Testis (tissue), 5 donors: ENCODE measurements at places on chromosomes 1 and 21.

DNA sequence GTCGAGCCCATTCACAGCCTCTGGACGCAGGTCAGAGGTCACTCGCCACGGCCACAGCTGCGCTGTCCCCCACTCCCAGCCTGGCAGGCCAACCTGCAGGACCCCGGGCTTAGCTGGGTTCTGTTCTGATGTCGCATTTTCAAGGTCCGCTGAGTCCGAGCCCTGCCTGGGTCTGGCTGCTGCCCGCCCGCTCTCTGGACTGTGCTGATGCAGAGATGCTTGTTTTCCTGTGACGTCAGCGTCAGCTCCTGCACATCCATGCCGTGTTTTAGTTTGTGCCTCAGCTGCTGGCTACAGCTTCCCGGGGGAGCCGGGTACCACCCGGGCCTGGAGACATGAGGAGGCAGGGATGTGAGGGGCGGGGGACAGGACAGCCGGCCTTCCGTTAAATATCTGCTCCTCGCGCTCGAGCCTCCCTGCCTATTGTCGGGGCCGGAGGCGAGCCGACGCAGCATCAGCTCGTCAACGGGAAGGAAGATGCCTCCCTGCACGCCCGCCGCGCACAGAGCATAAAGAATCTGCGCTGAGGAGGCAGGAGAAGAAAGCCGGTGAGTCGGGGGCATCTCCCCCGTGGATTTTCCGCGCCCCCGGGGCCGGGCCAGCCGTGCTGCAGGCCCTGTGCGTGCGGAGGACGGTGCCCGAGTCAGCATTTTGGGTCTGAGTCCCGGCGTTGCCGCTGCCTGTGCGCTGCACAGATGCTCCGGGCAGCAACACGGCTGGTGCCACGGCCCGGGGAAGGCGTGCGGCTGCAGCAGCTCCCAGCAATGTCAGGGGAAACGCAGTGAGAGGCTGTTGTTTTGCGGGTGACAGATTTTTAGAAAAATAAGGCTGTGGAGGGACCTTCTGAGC lies 23.4 kb downstream of the PRKCZ start:
- H3K4me1 ChIP-seq, result no peaks in the 10 kb centered on the region
- H3K4me3 ChIP-seq, result no peak overlapping the region
- no peaks in the 10 kb centered on the region for H3K27me3 ChIP-seq
- H3K27ac ChIP-seq, result no peak overlapping the region

- H3K36me3 ChIP-seq, result no peaks in the 10 kb centered on the region
- DNase-seq, result no peak
- no peaks in the 10 kb centered on the region for H3K4me1 ChIP-seq
- H3K4me3 ChIP-seq, result no peak overlapping the region
- H3K27me3 ChIP-seq, result no peaks in the 10 kb centered on the region
Observed at GRCh38 chr1:46530791-46531409, 20.5 kb downstream of the KNCN start.

- no peaks in the 10 kb centered on the region for H3K36me3 ChIP-seq
- peaks cover 23% of the 10 kb centered on the region for H3K4me1 ChIP-seq
- DNase-seq, result no peak
- H3K4me3 ChIP-seq, result peak overlapping the region; percentile 93
- no peaks in the 10 kb centered on the region for H3K27me3 ChIP-seq
Observed at GRCh38 chr1:77976433-77977076, 2.3 kb downstream of the FUBP1 start.

- DNase-seq, result no peak
- no peaks in the 10 kb centered on the region for H3K36me3 ChIP-seq
- no peaks in the 10 kb centered on the region for H3K27me3 ChIP-seq
- H3K27ac ChIP-seq, result no peak overlapping the region
- H3K4me1 ChIP-seq, result peaks cover 41% of the 10 kb centered on the region
Observed at GRCh38 chr1:54359393-54360162, 46.6 kb downstream of the SSBP3 start.

DNA sequence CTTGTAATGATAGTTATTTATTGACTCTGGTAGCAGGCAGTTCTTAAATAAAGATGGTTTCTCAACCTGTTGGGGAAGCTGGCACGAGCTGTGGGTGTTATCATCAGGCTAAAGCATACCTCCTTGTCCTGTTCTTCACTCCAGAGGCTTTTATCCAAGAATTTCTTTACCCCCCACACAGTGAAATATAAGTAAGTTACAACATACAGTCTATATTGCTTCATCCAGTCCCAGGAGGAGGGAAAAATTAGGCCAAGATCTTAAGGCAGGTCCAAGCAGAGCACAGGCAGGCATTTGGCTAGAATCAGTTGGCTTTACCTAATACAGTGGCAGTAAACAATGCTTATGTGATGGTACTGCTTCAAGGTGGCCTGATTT lies 6.3 kb downstream of the TMEM81 start:
- H3K4me3 ChIP-seq, result no peak overlapping the region
- no peaks in the 10 kb centered on the region for H3K27me3 ChIP-seq
- DNase-seq, result no peak
- H3K4me1 ChIP-seq, result peaks cover 13% of the 10 kb centered on the region

GRCh38 chr1:18079941-18080735 lies 27.5 kb upstream of the IGSF21 start:
- no peak for DNase-seq
- H3K4me3 ChIP-seq, result no peak overlapping the region
- H3K27me3 ChIP-seq, result no peaks in the 10 kb centered on the region

DNA sequence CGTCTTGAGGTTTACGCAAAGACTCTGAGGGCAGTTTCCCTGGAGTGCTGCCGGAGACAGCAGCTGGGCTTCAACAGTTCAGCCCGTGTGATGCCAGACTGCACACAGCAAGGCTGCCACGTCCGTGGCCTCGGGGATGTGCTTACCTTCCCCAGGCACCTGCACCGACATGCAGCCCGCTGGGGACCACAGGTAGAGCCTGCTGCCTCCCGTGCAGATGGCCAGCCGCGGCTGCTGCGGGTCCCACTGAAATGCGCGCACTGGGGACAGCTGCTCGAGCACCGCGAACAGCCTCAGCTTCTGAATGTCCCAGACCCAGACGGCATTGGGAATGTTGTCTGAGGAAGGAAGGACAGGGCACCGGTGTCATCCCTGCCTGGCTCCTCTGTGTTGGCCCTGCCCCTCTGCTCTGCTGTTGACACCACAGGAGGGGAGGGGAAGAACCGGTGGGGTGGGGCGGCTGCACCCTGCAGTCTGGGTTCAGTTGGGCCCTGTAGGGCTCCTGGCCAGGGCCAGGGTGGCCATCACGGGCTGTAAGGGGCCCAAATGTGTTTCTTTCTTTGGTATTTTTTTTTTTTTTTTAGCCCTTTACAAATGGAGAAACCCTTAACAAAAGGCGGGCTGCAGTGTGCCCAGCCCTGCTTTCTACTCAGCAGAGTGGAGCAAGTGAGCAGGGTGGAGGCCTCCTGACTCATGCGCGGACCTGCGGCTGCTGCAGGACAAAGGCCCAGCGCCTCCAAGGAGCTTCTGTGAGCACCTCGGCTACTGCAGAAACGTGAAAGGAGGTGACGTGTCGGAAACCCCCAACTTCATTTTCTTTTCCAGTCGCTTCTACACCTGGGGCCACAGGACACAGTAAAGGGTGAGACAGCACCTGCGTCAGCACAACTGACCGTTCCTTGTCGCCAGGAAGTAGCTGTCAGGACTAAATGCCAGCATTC lies 6.8 kb downstream of the TPRG1L start:
- DNase-seq, result no peak
- H3K4me3 ChIP-seq, result no peak overlapping the region
- H3K27ac ChIP-seq, result no peak overlapping the region
- no peaks in the 10 kb centered on the region for H3K36me3 ChIP-seq

GRCh38 chr1:115740811-115741210 lies 27.7 kb downstream of the CASQ2 start:
- H3K4me1 ChIP-seq, result no peaks in the 10 kb centered on the region
- H3K27ac ChIP-seq, result no peak overlapping the region
- no peaks in the 10 kb centered on the region for H3K36me3 ChIP-seq
- no peak overlapping the region for H3K4me3 ChIP-seq
- DNase-seq, result no peak

GRCh38 chr1:27398405-27399149 lies 6.2 kb downstream of the GPR3 start:
- peaks cover 21% of the 10 kb centered on the region for H3K4me1 ChIP-seq
- no peak overlapping the region for H3K4me3 ChIP-seq
- no peak for DNase-seq
- H3K36me3 ChIP-seq, result no peaks in the 10 kb centered on the region

DNA sequence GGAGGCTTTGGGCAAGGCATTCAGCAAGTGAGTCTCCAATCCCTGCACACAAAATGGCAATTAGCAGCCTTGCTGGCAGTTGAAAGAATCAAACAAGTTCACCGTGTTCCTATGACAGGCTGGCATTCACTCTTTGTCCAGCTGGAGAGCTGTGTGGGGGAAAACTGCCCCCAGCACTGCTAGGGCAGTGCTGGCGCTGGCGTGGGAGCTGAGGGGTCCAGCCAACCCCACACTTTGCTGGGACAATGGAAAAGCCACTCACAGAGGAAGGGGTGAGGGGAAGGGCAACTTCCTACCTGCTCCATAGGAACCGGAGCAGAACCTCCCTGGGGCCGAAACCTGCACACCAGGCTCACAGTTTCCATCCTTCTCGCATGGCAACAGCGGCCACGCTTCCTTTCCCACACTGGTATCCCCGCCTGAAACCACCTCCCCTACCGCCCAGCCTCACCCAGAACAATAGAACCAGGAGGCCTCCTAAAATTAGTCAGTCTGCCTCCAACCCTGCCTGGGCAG lies 26.7 kb upstream of the KCNN3 start:
- H3K27me3 ChIP-seq, result no peaks in the 10 kb centered on the region
- H3K4me3 ChIP-seq, result no peak overlapping the region
- no peaks in the 10 kb centered on the region for H3K4me1 ChIP-seq
- DNase-seq, result no peak
- no peak overlapping the region for H3K27ac ChIP-seq
- no peaks in the 10 kb centered on the region for H3K36me3 ChIP-seq

- no peak overlapping the region for H3K27ac ChIP-seq
- H3K4me1 ChIP-seq, result peaks cover 11% of the 10 kb centered on the region
- H3K4me3 ChIP-seq, result no peak overlapping the region
- DNase-seq, result no peak
- H3K36me3 ChIP-seq, result no peaks in the 10 kb centered on the region
Observed at GRCh38 chr1:154490317-154490716, 11.7 kb upstream of the TDRD10 start.

- no peaks in the 10 kb centered on the region for H3K27me3 ChIP-seq
- peaks cover 3% of the 10 kb centered on the region for H3K36me3 ChIP-seq
- H3K4me1 ChIP-seq, result peaks cover 19% of the 10 kb centered on the region
- no peak for DNase-seq
- peak overlapping the region; percentile 97 for H3K4me3 ChIP-seq
Observed at GRCh38 chr1:246932366-246932700, 585 bp upstream of the AHCTF1 start.

DNA sequence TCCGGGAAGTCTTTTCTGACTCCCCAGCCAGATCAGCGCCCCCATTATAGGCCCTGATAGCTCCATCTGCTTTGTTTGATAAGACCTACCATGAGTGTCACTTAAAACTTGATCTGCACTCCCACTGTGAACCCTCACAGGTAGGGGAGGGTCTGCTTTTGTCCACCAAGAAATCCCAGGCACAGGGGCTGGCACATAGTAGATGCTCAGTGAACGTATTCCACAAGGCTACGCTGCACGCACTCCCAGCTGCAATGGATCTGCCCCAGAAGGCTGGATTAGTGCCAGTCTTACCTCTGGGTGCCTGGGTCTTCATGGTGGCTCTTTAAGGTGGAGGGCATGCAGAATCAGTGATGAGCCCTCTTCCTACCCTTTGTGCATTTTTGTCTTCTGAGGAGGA lies 447.1 kb downstream of the PTPRU start:
- H3K27ac ChIP-seq, result no peak overlapping the region
- H3K27me3 ChIP-seq, result no peaks in the 10 kb centered on the region
- DNase-seq, result no peak

GRCh38 chr21:25508364-25508763 lies 98.9 kb downstream of the MRPL39 start:
- H3K4me3 ChIP-seq, result no peak overlapping the region
- H3K4me1 ChIP-seq, result no peaks in the 10 kb centered on the region
- H3K36me3 ChIP-seq, result no peaks in the 10 kb centered on the region
- no peaks in the 10 kb centered on the region for H3K27me3 ChIP-seq
- peak; percentile 19 for DNase-seq

DNA sequence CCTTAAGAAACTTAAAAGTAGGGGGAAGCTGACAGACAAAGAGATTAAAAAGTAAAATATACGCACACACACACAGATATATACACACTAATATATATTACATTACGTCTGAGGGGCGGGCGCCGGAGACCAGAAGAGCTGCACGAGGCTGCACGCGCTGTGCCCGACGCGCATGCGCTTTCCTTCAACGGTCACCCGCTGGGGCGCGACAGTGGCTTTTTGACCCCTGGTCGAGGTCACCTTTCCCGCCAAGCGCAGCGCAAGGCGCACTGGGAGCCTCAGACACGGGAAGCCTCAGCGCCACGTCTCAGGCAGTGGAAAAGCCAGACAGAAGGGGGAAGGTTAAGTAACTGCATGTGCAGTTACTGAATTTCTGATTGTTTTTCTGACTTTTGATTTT lies at the start of gene HORMAD1:
HORMAD1 (minus strand) TSS at position 193 of the 400 bp plus-strand sequence. CDS start 1,390 bp downstream, outside the sequence.
- H3K4me3 ChIP-seq, result peak within 1 kb of the TSS; percentile 49
- H3K27ac ChIP-seq, result peak within 1 kb of the TSS; percentile 59
- no peaks in the 10 kb centered on the region for H3K36me3 ChIP-seq
- H3K27me3 ChIP-seq, result no peaks in the 10 kb centered on the region

DNA sequence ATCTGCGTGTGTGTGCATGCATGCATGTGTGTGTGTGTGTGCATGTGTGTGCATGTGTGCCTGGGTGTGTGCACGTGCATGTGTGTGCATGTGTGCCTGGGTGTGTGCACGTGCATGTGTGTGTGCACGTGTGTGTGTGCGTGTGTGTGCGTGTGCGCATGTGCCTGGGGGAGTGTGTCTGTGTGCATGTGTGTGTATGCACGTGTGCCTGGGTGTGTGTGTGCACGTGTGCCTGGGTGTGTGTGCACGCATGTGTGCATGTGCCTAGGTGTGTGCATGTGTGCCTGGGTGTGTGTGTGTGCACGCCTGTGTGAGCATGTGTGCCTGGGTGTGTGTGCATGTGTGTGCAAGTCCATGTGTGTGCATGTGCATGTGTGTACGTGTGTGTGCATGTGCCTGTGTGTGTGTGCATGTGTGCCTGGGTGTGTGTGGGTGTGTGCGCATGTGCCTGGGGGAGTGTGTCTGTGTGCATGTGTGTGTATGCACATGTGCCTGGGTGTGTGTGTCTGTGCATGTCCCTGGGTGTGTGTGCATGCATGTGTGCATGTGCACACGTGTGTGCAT lies 29.3 kb upstream of the COL6A2 start:
- peaks cover 31% of the 10 kb centered on the region for H3K4me1 ChIP-seq
- no peak for DNase-seq
- H3K36me3 ChIP-seq, result no peaks in the 10 kb centered on the region
- H3K27me3 ChIP-seq, result no peaks in the 10 kb centered on the region
- H3K4me3 ChIP-seq, result no peak overlapping the region
- no peak overlapping the region for H3K27ac ChIP-seq

GRCh38 chr1:111030590-111030989 lies 66.9 kb upstream of the LRIF1 start:
- no peak overlapping the region for H3K4me3 ChIP-seq
- peak; percentile 62 for DNase-seq
- peaks cover 7% of the 10 kb centered on the region for H3K4me1 ChIP-seq
- H3K27me3 ChIP-seq, result no peaks in the 10 kb centered on the region
- no peaks in the 10 kb centered on the region for H3K36me3 ChIP-seq
- no peak overlapping the region for H3K27ac ChIP-seq
